NCI-H1105 treated with DMSO at 0.1 percent for 48 hours (cell line): ENCODE measurements at places on chromosomes 5 and 9.
A peak's percentile ranks its signal among the peaks of the same experiment; 100 is the strongest.

DNA sequence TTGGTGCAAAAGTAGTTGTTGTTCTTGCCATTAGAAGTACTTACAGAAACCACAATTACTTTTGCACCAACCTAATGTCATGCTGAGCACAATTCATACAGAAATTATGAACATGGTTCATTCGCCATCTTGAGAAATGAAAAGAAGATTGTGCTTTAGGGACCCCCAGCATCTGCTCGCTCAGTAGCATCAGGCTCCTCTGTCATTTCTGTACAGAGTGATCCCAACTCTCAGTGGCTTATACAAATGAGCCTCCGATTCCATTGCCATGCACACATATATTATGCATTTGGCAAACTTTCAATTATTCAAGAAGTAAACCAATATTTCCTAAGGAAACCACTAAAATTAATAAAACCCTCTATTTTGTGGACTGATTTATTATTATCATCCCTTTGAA, 266.2 kb downstream of the MED10 start:
- DNase-seq, result no peak

DNA sequence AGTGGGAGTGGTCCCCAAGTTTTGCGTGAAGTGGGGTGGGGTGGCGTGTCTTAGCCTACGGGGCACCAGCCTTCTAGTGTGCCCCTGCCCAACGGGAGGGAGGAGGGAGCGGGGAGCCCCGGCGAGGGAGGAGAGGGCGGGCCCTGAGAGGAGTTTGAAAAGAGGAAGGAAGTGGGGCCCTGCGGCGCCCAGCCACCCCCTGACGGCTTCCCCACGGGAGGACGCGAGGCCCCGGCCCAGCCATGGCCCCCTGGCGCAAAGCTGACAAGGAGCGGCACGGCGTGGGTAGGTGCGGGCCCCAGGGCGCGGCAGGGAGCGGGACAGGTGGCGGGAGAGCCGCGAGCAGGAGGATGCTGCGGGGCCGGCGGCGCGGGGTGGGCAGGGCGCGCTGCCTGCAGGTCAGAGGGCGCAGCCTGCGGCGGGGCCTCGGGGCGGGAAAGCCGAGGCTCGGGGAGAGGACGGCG, at the start of gene DOCK2:
DOCK2 (plus strand) TSS at position 191 of the 464 bp plus-strand sequence; CDS start at position 243, 52 bp downstream.
- no peak for DNase-seq

DNA sequence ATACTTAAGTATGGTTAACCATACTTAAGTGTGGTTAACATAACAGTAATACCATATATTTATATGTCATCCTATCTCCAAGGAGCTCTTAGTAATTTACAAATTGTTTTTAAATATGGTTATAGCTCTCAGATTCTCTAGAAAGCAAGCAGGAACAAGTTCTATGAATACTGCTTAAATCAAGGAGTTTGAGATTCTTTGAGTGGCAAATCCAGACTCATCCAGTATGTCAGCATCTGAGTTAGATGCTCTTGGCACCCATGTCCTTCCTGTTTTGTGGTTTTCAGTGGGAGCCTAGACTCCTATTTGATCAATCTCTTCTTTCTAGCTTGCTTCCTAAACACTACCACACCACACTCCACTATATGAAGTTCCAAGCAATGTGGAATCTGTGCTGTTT, 114.7 kb upstream of the GDNF start:
- no peak for DNase-seq

GRCh38 chr5:149489605-149490037, 61.6 kb downstream of the CSNK1A1 start:
- DNase-seq, result no peak

- no peak for DNase-seq
Observed at GRCh38 chr9:4939118-4939561, 45.9 kb upstream of the JAK2 start.

GRCh38 chr5:110968246-110969005, 103.1 kb upstream of the TSLP start:
- DNase-seq, result no peak

GRCh38 chr5:116976767-116977166, 402.1 kb upstream of the SEMA6A start:
- no peak for DNase-seq

DNA sequence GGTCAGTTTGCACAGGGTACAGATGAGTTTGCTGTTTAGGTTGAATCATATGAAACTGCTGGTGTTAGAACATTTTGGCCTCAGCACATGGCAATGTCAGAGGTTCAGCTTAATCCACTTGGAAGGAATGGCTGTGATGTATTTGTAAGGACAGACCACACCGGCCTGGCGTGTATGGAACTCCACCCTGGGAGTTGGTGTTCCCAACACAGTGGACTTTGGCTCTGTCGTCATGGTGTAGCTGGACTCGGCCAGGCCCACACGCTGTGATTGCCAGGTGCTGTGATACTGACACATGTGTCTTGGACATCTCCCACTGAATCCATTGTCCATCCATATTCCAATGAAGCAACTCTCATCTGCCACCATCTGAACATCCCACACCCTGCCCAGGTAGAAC, 90.3 kb downstream of the ZNF618 start:
- no peak for DNase-seq

DNA sequence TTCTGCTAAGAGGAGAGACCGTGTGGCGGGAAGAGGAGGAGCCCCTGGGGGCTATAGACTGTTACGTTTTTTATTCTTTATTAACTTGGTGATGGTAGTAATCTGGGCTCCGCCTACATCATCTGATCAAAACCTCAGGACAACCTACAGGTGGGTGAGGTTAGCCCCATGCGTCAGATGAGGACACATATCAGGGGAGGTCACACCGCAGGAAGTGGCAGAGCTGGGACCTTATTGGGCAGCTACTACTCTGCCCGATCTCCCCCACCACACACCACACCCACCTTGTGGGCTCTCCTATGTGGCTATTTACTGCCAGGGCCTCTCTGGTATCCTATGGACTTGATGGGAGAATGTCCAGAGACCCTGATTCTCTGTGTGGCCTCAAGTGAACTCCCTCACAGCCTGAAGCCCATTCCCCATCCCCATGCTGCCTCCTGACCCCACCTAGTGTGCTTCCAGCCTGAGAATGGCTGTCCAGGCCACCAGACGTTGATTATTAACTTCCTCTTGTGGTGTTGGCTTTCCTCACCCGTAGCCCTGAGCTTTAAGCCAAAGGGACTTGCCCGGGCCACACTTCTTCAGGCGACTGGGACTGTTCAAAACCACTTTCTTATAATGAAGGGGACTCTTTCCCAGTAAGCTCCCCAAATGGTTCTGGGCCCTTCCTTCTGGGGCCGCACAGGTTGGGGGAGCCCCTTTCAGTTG, 8.2 kb downstream of the UNC5A start:
- DNase-seq, result no peak

- DNase-seq, result peak; percentile 37
Observed at GRCh38 chr5:9361835-9362234, 184.0 kb downstream of the SEMA5A start.

DNA sequence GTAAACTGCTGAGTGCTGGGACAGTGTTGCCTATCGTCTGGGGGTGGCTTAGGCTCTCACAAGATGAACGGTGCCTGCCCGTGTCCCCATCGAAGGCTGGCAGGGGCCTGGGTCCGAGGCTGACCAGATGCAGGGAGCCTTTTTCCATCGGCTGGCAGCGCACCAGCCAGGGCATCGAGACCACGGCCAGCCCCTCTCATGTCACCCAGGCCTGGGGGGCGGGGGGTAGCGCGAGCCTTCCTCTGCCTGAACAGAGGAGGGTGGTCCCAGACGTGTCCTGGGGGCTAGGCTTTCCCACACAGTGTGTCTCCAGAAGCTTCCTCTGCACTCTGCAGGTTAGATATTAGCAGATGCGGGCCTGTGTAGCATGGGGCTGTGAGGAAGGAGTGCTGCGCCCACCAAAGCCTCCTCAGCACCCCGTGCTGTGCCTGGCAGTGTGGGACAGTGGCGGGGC, 17.3 kb downstream of the FGD3 start:
- DNase-seq, result no peak

- no peak for DNase-seq
Observed at GRCh38 chr9:128144239-128145181, 4.7 kb upstream of the LCN2 start.

GRCh38 chr9:72356041-72356582, 8.9 kb downstream of the ZFAND5 start:
- no peak for DNase-seq

DNA sequence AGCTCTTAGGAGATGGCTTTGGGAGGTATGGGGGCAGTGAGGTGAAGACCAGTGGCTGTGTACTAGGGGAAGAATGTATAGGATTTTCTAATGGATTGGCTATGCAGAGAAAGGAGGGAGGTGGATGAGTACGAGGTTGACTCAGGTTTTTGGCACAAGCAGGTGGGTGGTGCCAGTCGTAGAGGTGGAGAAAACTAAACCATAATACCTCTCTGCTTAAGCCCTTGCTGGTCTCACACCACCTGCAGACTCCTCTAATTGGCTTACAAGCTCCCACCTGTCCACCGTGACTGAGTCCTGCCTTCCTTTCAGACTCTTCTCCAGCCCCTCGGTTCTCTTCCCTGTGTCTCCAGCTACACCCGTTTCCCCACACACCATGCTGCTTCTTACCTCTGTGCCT, 521.7 kb upstream of the CLINT1 start:
- no peak for DNase-seq
